ENCODE measurements at places on chromosomes 6 and 20.

- DNase-seq: no peak
Observed at GRCh38 chr6:131215219-131215618, 80.0 kb downstream of the AKAP7 start.

GRCh38 chr20:48898210-48898609 lies 23.3 kb upstream of the ARFGEF2 start:
- DNase-seq: no peak

- DNase-seq: no peak
Observed at GRCh38 chr6:104954190-104954797, 2.6 kb upstream of the LIN28B start.

GRCh38 chr6:170271771-170272314 lies 19.0 kb downstream of the DLL1 start:
- DNase-seq: no peak

DNA sequence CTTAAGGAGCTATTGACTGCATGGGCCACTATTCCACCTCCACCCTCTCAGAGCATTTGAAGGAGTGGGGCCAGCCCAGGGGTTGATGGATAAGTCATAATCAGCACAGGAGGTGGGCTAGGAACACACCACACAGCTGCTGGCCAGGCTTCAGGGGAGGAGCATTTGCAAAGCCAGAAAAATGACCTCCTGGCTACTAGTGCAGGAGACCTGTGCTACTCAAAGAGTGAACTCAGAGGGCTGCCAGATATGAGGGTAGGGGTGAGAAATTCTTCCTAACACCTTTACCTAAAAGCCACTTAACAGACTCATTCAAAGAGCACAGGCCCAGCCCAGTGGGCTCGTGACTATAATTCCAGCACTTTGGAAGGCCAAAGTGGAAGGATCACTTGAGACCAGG lies 210.8 kb downstream of the TBXT start:
- no peak for DNase-seq

- DNase-seq: no peak
Observed at GRCh38 chr6:5090603-5091002, 5.5 kb downstream of the PPP1R3G start.

DNA sequence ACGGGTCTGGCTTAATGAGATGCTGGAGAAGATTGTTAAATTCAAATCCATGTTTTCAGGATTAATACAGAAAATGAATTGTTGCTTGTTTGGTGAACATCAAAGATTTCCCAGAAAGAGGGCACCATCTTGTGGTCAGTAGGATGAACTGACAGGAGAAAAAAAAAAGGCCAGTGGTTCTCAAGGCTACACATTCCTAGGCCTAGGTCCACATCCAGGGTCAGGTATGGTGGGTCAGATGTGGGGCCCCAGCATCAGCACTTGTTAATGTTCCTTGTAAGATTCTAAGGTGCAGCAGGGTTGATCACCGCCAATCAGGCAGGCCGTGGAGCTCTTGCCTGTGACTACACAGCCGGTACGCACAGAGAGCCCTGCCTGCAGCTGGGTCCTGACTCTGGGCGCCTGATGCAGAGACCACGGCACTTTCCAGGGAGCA lies 34.0 kb upstream of the FOXO3 start:
- peak; percentile 14 for DNase-seq

DNA sequence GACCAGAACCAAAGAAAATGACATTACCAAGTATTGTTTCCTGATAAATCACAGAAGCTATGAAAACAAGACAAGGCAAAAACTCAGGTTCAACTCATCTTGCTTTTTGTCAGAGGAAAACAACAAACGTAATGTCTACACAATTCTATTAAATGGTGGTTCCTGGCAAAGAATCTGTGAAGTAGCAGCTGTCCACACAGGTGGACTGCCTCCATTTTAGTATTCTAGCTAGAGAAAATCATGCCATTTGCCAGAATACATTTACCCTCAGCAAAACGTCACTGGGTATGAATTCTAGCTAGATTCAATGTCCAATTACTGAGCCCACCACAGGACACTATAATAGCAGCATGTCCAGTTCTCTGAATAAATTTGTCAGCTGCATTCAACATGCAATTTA lies 125.4 kb downstream of the ADGRB3 start:
- no peak for DNase-seq

DNA sequence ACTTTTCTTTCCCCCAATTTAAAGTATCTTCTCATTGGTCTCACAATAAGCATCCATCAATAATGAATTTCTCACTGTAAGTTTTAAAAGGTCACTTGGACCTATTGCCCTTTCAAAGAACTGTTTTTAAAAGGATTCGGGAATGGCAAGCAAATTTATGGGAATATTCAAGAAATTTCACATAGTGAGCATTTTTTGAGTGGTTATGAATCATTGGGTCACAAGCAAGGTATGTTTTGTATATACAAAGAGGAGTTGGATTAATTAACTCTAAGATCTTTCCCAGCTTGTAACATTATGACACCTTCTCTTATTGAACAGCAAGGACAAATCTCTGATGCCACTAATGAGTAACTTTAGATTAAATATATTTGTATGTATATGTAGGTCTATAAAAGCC lies 165.0 kb downstream of the MOXD1 start:
- DNase-seq: no peak

- no peak for DNase-seq
Observed at GRCh38 chr6:35176301-35177024, 35.3 kb upstream of the TCP11 start.

GRCh38 chr6:90435207-90435899 lies 138.7 kb upstream of the BACH2 start:
- DNase-seq: no peak

- no peak for DNase-seq
Observed at GRCh38 chr6:25053875-25054371, 118.2 kb upstream of the RIPOR2 start.

GRCh38 chr20:57482148-57482547 lies 42.8 kb downstream of the CTCFL start:
- no peak for DNase-seq

DNA sequence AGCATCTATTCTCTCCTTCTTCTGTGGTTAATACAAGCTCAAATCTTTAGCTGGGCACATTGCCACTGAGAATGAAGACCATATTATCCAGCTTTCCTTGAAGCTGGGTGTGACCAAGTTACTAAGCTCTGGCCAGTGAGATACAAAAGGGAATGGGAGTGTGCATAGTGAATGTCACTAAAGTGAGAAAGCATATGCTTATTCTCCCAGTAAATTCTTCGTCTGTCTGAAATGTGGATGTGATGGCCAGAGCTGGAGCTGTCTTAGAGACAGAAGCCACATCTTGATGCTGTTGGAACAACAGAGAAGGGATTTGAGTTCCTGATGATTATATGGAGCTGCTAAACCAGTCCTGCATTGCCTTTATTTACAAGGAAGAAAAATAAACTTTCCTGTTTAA lies 60.1 kb downstream of the SESN1 start:
- DNase-seq: no peak

GRCh38 chr6:64727075-64727474 lies 980.0 kb downstream of the EYS start:
- no peak for DNase-seq

DNA sequence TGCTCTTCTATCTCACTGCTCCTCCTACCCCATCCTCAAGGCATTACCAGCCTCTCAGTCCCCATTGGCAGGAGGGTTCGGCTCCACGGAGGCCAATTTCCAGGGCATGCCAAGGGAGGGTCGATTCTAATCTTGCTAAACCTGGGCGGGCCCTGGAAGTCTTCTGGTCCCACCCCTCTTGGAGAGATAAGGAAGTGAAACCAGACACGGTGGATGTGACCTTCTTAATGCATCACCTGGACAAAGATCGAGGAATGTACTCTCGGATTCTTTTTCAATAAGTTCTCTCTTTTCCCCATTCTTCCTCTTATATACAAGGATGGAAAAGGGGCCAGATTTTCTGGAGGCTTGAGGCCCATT lies 112.2 kb upstream of the ARMC2 start:
- DNase-seq: no peak

GRCh38 chr6:19699932-19700331 lies 137.2 kb upstream of the ID4 start:
- no peak for DNase-seq

DNA sequence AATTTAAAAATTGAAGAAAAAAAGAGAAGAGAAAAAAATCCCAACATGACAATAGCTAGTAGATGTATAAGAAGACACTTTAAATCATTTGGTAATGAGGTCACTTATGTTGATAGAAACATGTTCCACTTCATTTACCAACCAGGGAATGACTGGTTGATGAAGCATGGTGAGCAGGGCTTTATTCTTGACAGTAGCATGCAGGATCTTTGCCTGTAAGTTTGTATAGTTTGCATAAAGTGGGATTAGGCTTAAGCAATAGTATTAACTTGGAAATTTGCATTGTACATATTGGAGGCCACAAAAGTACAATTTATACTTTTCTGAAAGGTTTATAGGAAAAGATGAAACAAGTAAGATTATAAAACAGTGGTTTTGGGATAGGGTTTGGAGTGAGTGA lies 67.0 kb downstream of the NOX3 start:
- no peak for DNase-seq

- no peak for DNase-seq
Observed at GRCh38 chr6:12261502-12261901, 28.7 kb upstream of the EDN1 start.

DNA sequence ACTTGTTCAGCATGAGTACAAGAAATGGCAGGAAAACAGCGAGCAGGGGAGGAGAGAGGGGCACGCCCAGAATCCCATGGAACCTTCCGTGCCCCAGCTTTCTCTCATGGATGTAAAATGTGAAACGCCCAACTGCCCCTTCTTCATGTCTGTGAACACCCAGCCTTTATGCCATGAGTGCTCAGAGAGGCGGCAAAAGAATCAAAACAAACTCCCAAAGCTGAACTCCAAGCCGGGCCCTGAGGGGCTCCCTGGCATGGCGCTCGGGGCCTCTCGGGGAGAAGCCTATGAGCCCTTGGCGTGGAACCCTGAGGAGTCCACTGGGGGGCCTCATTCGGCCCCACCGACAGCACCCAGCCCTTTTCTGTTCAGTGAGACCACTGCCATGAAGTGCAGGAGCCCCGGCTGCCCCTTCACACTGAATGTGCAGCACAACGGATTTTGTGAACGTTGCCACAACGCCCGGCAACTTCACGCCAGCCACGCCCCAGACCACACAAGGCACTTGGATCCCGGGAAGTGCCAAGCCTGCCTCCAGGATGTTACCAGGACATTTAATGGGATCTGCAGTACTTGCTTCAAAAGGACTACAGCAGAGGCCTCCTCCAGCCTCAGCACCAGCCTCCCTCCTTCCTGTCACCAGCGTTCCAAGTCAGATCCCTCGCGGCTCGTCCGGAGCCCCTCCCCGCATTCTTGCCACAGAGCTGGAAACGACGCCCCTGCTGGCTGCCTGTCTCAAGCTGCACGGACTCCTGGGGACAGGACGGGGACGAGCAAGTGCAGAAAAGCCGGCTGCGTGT lies 11.6 kb downstream of the TNFAIP3 start:
- DNase-seq: no peak

- no peak for DNase-seq
Observed at GRCh38 chr20:44955270-44955669, 4.9 kb downstream of the TOMM34 start.

- DNase-seq: no peak
Observed at GRCh38 chr6:94462231-94462630, 1042.9 kb upstream of the EPHA7 start.

DNA sequence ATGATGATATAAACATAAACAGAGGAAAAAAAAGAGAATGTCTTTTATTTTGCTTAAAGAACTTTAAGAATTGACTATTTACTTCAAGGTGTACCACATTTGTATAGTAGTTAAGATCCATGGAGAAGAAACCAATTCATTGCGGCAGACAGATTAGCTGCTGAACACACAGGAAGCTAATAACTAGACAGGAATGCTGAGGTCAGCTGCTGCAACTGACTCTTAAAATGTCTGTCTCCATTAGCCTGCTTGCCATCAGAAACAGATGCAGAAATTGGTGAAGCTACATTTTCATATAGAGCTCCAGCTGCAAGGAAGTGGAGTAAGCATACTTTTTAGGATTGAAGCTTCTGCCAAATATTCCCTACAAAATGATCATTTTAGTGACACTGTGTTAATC lies 939.5 kb downstream of the EPHA7 start:
- DNase-seq: no peak

DNA sequence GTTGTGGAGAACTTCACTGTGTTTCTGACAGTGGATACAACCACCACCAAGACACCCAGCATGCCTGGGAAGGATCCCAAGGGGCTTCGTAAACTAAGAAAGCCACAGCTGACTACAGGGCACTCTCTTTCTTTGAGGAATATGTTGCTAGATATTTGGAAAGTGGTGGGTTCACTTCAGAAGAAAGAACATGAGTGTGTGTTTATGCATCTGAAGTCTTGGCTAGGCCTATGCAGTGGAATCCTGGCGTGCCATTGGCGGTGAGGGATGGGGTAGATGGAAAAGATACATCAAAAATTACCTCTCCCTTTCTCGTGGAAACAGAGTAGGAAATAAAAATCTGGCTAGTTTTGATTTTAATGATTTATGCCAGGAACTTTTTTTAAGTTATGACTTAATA lies 187.7 kb downstream of the PDE7B start:
- no peak for DNase-seq

DNA sequence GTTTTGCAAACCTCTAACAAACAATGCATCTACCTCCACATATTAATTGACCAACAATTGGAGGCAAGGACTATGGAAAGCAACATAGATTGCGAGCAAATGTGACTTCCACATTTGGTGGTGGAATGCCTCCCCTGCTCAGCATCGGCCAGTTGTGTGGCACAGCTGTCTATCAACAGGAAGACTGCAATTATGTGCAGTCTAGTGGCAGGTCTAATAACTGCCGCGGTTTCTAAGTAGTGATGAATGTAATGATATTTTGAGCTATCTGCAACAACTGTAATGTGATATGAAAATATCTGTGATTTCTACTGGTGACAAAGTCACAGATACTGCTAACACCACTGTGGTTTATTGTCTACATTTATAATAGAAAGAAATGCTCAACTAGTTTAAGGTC lies 56.8 kb downstream of the NCR2 start:
- DNase-seq: no peak
